ENCODE measurements at places on chromosomes 16 and 17.

- peaks cover 50% of the 10 kb centered on the region for H3K4me1 ChIP-seq
- no peaks in the 10 kb centered on the region for H3K36me3 ChIP-seq
- no peaks in the 10 kb centered on the region for H3K27me3 ChIP-seq
- DNase-seq: no peak
- H3K27ac ChIP-seq: peak within 1 kb of the TSS; percentile 92
These were observed at the start of gene PLCD3 for GRCh38 chr17:45132320-45132571. Gene PLCD3 (minus strand): TSS chr17:45132515. CDS start chr17:45132410, 105 bp downstream.

GRCh38 chr17:7840875-7841274, 6.9 kb downstream of the KDM6B start:
- no peak for DNase-seq
- H3K4me1 ChIP-seq: peaks cover 94% of the 10 kb centered on the region
- peaks cover 2% of the 10 kb centered on the region for H3K36me3 ChIP-seq
- peak overlapping the region; percentile 81 for H3K4me3 ChIP-seq
- H3K27me3 ChIP-seq: no peaks in the 10 kb centered on the region

GRCh38 chr16:89132194-89133005, 38.7 kb downstream of the ACSF3 start:
- H3K27ac ChIP-seq: no peak overlapping the region
- no peaks in the 10 kb centered on the region for H3K4me1 ChIP-seq
- no peaks in the 10 kb centered on the region for H3K27me3 ChIP-seq
- no peak overlapping the region for H3K4me3 ChIP-seq

- H3K36me3 ChIP-seq: no peaks in the 10 kb centered on the region
- no peaks in the 10 kb centered on the region for H3K27me3 ChIP-seq
- peak overlapping the region; percentile 88 for H3K27ac ChIP-seq
- peaks cover 49% of the 10 kb centered on the region for H3K4me1 ChIP-seq
These were observed 767 bp downstream of the SYNGR2 start for GRCh38 chr17:78168903-78169793.

- H3K36me3 ChIP-seq: peaks cover 56% of the 10 kb centered on the region
- no peak for DNase-seq
- H3K4me3 ChIP-seq: no peak overlapping the region
These were observed 65.7 kb downstream of the SMURF2 start for GRCh38 chr17:64596439-64596838.

GRCh38 chr17:33562792-33563191, 269.7 kb upstream of the ASIC2 start:
- no peak overlapping the region for H3K4me3 ChIP-seq
- no peak overlapping the region for H3K27ac ChIP-seq
- no peaks in the 10 kb centered on the region for H3K4me1 ChIP-seq
- H3K36me3 ChIP-seq: no peaks in the 10 kb centered on the region

All from esophagus squamous epithelium (tissue), 5 donors.